Amygdala (tissue), 56 donors: ENCODE measurements at places on chromosomes 6 and 20.

DNA sequence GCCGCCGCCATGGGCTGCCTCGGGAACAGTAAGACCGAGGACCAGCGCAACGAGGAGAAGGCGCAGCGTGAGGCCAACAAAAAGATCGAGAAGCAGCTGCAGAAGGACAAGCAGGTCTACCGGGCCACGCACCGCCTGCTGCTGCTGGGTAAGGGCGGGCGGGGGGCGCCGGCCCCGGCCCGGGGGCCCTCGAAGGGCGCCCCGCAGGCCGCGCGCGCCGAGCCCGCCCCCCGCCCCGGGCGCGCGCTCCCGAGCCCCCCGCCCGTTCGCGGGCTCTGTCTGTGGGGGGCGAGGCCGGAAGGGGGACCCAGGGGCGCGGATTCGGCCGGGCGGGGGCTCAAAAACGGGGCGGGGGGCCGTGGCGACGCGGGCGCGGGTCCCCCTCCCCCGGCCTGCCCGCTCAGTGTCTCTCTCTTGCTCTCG is 39.2 kb downstream of the GNAS start:
- peak; percentile 57 for DNase-seq

GRCh38 chr6:168167431-168168315 is 88.7 kb upstream of the FRMD1 start:
- DNase-seq: no peak

- DNase-seq: no peak
These were observed 4.3 kb downstream of the VSX1 start for GRCh38 chr20:25077610-25078169.

GRCh38 chr6:159655409-159655988 is 37.5 kb downstream of the SOD2 start:
- no peak for DNase-seq

- no peak for DNase-seq
These were observed 813.5 kb downstream of the QKI start for GRCh38 chr6:164227952-164228522.

GRCh38 chr6:146913842-146914488 is 290.3 kb upstream of the STXBP5 start:
- peak; percentile 5 for DNase-seq

DNA sequence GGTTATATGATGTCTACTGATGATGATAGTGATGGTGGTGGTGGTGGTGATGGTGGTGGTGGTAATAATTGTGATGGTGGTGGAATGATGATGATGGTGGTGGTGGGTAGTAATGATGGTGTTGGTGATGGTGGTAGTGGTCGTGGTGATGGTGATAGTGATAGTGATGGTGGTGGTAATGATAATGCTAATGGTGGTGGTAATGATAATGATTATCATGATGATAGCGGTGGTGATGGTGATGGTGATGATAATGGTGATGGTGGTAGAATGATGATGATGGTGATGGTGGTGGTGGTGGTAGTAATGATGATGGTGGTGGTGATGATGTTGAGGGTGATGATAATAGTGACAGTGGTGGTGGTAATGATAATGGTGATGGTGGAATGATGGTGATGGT is 4.5 kb upstream of the LPA start:
- no peak for DNase-seq

- DNase-seq: no peak
These were observed 20.7 kb downstream of the CRYBG1 start for GRCh38 chr6:106381223-106381622.

GRCh38 chr20:19688031-19688806 is 69.8 kb upstream of the RIN2 start:
- DNase-seq: peak; percentile 2

DNA sequence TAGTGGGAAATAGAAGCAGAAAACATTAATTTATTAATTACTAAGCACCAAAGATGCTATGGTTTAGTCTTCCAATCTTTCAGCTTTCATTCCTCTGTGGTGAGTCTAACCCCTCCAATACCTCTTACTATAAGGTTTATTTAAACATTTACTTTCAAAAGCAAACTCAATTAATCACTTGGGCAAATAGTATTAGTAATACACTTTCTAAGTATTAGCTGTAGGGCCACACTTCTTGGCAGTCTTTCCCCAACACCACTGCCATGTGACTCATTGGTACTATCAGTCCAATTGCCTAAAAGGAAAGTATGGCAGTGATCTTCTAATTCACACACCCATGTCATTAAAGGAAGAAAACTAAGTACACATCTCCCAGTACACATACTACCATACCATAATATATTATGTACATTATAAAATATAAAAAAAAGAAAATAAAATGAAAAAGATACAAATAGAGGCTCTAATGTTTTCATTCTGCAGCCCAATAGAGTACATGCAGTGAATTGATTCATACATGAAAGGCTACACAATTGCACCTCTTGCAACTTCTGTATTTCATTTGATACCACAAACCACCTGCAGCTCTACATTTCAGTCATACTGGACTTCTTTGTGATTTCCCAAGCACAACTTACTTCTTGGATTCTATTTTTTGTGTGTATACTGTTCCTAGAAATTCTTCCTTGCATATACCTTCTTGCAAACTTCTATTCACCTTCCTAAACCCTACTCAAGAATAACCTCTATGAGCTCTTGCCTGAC is 218.6 kb downstream of the PKHD1 start:
- DNase-seq: no peak

DNA sequence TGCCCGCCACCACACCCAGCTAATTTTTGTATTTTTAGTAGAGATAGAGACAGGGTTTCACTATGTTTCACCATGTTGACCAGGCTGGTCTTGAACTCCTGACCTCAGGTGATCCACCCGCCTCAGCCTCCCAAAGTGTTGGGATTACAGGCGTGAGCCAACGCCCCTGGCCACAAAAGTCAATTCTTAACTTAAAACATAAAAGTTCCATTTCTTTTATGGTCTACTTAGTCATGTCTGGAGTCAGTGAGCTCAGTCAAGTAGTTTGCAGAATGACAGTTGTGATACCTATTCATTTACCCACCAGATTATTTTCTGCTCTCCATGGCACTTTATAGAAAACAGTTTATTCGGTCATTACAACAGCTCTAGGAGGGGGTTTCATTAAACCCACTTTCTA is 103.1 kb upstream of the ESR1 start:
- DNase-seq: no peak

DNA sequence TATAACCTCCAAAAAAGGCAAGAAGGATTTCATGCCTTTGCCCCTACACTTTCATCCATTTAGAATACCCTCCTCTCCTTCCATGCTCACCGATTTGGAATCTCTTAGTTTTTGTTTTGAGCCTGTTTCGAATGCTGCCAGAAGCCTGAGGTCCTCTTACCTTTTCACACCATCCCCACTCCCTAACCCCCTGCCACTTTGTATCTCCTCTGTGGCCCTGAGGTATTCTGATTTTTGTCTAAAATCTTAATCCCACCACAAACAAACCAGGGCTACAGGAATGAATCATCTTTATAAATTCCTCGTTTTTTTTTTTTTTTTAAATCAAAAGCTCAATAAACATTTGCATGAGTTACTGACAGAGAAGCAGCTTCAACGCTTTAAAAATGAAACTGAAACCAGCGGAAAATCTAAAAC is 1.6 kb upstream of the RPS12 start:
- no peak for DNase-seq

GRCh38 chr6:146860583-146860982 is 261.8 kb downstream of the ADGB start:
- no peak for DNase-seq

DNA sequence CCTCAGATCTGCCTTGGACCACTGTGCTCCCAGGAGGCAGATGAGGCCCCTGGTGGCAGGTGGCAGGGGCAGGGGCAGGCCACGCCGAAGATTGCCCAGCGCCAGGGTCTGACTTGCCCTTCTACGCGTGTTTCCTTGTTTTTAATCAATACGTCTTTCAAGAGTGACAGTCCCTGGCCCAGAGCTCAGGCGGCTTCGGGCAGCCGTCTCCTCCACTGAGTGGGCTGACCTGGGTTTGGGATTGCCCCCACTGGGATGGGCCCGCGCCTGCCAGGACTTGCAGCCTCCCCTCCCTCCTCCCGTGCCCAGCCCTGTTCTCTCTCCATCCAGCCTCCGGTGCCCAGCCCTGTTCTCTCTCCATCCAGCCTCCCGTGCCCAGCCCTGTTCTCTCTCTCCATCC is 21.2 kb downstream of the FRMD1 start:
- DNase-seq: no peak

DNA sequence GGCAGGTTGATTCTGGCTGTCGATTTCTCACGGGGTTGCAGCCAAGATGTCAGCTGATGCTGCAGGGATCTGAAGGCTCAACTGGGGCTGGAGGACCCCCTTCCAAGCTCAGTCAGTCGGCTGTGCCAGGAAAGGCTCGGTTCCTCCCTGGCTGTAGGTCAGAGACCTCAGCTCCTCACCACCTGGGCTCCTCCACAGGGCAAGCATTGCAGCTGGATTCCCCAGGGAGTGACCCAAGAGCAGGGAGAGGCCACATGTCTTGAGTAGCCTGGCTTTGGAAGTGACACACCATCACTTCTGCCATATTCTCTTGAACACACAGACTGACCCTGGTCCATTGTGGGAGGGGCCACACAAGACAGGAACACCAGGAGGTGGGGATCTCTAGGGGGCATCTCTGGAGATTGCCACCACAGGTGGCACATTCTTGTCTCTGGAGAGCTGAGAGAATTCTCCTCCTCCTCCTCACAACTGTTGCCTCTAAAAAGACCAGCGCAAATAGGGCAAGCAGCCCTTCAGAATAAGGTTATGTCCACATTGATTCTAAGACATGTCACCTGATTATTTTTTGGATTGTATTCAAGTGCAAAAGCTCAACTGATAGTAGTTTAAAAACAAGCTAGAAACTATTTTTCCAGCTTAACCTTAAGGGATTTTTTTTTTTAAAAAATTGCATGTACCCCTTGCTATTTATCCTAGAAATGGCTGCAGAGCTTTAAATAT is 270.5 kb downstream of the NRN1 start:
- no peak for DNase-seq

GRCh38 chr6:15137086-15137485 is 108.8 kb upstream of the JARID2 start:
- no peak for DNase-seq

DNA sequence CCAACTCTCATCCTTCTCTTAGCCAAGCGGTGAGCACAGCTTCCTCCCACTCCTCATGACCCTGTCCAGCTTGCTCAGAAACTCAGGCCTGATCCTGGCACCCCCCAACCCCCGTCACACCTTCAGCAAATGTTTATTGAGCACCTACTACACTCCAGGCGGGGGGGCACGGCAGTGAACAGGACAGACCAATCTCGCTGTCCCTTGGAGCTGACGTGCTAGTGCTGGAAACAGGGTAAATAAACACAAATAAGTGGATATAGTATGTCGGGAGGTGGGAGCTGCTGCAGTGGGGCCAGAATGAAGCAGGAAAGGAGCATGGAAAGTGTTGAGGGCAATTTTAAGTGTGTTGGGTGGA is 7.4 kb upstream of the SPDEF start:
- DNase-seq: no peak

GRCh38 chr20:24580855-24581254 is 111.4 kb downstream of the SYNDIG1 start:
- DNase-seq: no peak

- no peak for DNase-seq
These were observed 59.6 kb downstream of the PPP1R14C start for GRCh38 chr6:150202404-150202803.
